ENCODE measurements at places on chromosomes 16 and 17.

DNA sequence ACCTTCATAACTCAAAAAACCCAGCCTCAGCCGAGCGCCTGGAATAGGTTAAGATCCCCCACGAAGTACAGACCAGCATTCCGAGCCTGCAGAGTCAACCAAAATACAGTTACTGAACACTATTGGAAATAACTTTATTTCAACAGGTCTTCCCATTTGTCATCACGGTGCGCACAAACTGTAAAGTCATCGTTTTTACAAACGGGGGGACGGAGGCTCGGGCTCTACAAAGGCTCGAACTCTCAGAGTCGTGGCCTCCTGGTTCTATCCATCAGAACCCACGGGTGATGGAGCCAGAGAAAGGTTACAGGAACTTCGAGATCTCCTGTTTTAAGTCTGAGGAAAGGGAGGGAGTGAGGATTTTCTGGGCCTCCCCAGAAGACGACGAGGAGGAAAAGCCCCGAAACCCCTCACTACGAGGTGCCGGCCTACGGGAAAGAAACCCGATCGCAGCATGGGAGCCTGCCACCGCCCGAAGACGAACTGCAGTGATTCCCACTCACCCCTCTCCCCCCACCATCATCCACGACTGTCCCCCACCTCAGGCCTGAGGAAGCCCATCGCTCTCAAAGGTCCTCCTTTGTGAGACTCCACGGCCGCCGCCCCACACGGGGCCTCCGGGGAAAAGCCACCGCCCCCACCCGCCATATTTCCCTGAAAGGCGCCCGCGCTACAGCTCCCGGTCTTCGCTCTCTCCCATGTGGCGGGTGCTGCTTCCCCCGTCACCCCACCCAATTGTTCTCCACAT, 917 bp downstream of the YWHAE start:
- DNase-seq = no peak

- no peak for DNase-seq
These were observed 5.0 kb downstream of the CD19 start for GRCh38 chr16:28936784-28937155.

DNA sequence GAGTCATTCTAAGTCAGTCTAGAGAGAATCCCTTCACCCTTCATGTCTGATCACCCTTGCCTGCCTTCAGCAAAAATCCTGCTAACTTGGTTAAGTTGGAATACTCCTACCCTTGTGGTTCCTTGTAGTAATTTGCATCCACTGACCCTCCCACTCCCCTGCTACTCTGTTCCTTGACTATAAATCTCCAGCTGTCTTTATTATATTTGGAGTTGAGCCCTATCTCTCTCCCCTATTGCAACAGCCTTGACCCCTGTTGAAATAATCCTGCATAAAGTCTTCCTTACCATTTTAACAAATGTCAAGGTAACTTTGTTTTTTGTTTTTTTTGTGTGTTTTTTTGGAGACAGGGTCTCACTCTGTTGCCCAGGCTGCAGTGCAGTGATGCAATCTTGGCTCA, 590.1 kb downstream of the WWOX start:
- DNase-seq = no peak

GRCh38 chr16:66342294-66342900, 24.1 kb upstream of the CDH5 start:
- DNase-seq = no peak

GRCh38 chr17:77188084-77189066, 47.6 kb downstream of the SEC14L1 start:
- no peak for DNase-seq

GRCh38 chr16:66226762-66227161, 139.7 kb upstream of the CDH5 start:
- no peak for DNase-seq

- no peak for DNase-seq
These were observed 14.9 kb downstream of the JUP start for GRCh38 chr17:41771389-41772206.

GRCh38 chr17:19482576-19482975, 51.1 kb upstream of the SLC47A1 start:
- peak; percentile 36 for DNase-seq

DNA sequence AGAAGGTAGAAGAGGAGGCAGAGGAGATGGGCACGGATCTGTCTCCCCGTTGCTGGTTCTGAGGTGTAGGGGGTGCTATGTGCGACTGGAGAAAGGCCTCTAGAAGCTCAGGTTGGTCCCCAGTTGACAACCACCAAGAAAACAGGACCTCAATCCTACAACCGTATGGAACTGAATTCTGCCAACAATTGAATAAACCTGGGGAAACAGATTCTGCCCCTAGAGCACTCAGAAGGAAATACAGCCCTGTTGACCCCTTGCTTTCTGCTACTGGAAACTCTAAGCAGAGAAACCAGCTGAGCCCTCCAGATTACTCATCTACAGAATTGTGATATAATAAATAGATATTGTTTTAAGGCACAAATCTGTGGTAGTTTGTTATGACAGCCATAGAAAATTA, 313.0 kb upstream of the GOT2 start:
- DNase-seq = no peak

GRCh38 chr16:997440-998051, 16.0 kb downstream of the SOX8 start:
- no peak for DNase-seq

GRCh38 chr16:77273815-77274214, 74.6 kb downstream of the SYCE1L start:
- no peak for DNase-seq

GRCh38 chr17:42779936-42780850, at the start of gene WNK4:
Gene WNK4, plus strand, starts transcription at chr17:42780610. Its CDS starts 89 bp downstream, at chr17:42780699.
- no peak for DNase-seq

- DNase-seq = no peak
These were observed 71.8 kb upstream of the DOC2B start for GRCh38 chr17:253091-253846.

- DNase-seq = no peak
These were observed 26.7 kb upstream of the NUDT16L1 start for GRCh38 chr16:4666537-4667202.

- no peak for DNase-seq
These were observed 4.4 kb upstream of the ARMC7 start for GRCh38 chr17:75105126-75106080.

- DNase-seq = no peak
These were observed 251.5 kb upstream of the EEF2KMT start for GRCh38 chr16:5349101-5349500.

GRCh38 chr16:67460168-67460567, 20.8 kb downstream of the ATP6V0D1 start:
- DNase-seq = no peak

Data from GM04503 (cell line).